CD8-positive, alpha-beta T cell (primary cell): ENCODE measurements at places on chromosomes 7 and 10.

- no peak for DNase-seq
Observed at GRCh38 chr10:59047180-59047579, 129.3 kb upstream of the PHYHIPL start.

- no peak for DNase-seq
Observed at GRCh38 chr7:133255486-133255885, 2.6 kb downstream of the EXOC4 start.

- DNase-seq: no peak
Observed at GRCh38 chr10:96889415-96890171, 57.5 kb downstream of the LCOR start.

- no peak for DNase-seq
Observed at GRCh38 chr10:105181626-105182025, 540.5 kb downstream of the SORCS3 start.

- no peak for DNase-seq
Observed at GRCh38 chr10:112490545-112490944, 43.5 kb downstream of the VTI1A start.
